Mucosa of gallbladder (tissue), 1 donor: ENCODE measurements at places on chromosomes 4 and X.

- no peak for DNase-seq
Measured at GRCh38 chrX:136781180-136781797, 557 bp upstream of the ARHGEF6 start.

DNA sequence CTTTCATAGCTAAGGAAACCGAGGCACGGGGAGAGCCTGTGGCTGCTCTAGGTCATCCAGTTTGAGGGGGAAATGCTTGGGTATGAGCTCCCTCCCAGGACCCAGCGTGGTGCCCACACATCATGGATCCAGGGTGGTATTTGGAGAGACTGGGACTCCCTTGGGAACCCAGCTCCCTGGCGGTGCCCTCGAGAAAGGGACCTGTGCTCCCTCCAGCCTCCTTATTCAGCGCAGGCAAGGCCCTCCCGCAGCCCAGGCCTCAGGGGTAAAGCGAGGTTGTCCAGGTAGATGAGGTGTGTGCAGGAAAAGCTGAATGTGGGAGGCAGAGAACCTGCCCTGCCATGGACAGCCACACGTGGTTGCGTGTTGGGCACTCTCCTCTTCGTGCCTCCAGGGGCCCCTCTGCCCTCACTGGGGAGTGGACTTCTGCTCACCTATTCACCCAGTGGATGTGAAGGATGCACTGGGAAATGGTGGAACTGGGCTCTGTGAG lies 53.8 kb upstream of the GPR78 start:
- DNase-seq, result no peak

DNA sequence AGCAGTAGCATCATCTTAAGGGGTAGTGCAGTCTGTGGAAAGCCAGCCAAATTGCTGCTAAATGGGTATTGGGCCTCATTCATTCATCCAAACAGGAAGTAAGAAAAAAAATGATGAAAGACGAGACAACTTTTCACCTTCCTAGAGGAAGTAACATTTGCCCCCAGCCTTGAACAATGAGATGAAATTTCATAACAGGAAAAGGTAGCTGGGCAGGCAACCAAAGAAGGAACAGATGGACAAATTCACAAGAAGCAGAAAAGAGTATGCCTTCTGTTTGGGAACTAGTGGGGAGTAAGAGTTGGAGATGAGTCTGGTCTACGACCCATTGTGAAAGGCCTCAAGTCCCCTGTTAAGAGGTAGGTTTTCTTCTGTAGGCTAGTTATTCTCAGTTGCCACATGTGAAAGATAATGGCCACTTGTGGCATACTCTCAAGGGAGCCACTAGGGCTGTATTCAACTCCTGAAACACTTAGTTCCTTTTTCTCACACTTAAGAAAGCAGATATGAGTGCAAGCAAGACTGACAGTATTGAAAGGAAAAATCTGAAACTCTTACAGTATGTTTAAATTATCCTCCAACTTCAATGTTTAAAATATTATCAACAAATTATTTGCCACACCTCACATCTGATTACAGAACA lies 190.4 kb downstream of the AR start:
- no peak for DNase-seq

- DNase-seq, result no peak
Measured at GRCh38 chr4:159443975-159444374, 341.1 kb downstream of the RAPGEF2 start.

- DNase-seq, result no peak
Measured at GRCh38 chr4:94803181-94803580, 45.4 kb downstream of the BMPR1B start.

GRCh38 chr4:7871356-7871755 lies 68.3 kb downstream of the AFAP1 start:
- DNase-seq, result no peak
